ENCODE measurements at places on chromosomes 5 and 9.

- no peak for DNase-seq
These were observed 484.9 kb downstream of the TMEM38B start for GRCh38 chr9:106179191-106179590.

GRCh38 chr9:14207352-14207995 lies 106.5 kb downstream of the NFIB start:
- DNase-seq: no peak

- DNase-seq: no peak
These were observed 499 bp upstream of the ASPN start for GRCh38 chr9:92482805-92483204.

- no peak for DNase-seq
These were observed 52.3 kb downstream of the SLF1 start for GRCh38 chr5:94670726-94671125.

- DNase-seq: no peak
These were observed 259.4 kb upstream of the CCNG1 start for GRCh38 chr5:163177971-163178370.
